ENCODE measurements at places on chromosomes 16 and 17.

DNA sequence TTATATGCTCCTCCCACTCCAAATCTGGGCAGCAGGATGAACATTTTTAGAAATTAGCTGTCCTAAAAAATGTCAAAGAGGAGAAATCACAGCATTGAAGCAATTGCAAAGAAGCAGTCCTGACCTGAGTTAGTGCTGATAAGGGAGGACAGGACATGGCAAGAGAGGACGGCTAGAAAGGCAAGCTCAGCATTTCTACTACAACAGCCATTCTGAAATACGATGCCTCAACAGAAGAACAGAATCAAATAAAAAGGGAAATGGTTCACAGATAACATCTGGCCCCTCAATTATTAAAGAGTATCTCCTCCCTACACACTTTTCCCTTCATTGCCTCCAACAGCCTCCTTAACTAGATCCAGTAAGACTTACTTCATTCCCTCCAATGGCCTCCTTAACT lies 18.3 kb downstream of the VPS53 start:
- no peak for DNase-seq

- no peak for DNase-seq
Measured at GRCh38 chr16:3281222-3281820, 2.0 kb upstream of the ZNF263 start.

DNA sequence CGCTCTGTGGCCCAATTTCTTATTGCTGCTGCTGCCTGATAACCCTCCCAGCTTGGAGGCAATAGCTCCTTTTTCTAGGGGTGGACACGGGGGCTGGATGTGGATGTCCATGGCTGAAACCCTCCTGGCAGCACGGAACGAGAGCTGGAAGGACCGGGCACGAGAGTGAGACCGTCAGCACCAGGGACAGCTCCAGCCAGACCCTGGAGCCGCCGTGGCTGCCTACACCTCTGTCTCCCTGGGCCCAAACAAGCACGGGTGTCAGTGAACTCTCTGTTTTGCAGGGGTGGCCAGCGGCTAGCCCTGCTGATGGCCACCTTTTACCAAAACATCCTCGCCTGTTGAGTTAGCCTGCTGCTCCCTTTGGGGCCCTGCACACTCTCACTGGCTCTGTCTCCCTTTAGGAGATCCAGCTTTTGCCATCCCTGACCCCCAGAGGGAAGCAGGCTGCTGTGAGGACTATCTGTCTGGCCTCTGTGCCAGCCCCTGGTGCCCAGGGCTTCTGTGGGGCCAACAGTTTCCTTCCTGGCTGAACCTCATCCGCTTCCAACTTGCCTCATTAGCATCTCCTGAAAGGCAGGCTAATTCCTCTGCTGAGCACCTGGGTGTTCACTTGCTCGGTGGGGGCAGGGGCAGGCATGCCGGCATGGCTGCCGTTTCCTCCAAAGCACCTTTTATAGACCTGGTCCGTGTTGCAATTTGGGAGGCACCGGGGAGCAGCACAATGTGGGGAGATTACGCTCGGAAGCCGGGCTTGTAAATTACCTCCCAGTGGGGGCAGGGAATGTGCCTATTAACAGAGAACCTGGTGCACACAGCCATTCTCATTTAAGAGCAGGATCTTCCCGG lies 118.1 kb downstream of the ENGASE start:
- DNase-seq = peak; percentile 7

DNA sequence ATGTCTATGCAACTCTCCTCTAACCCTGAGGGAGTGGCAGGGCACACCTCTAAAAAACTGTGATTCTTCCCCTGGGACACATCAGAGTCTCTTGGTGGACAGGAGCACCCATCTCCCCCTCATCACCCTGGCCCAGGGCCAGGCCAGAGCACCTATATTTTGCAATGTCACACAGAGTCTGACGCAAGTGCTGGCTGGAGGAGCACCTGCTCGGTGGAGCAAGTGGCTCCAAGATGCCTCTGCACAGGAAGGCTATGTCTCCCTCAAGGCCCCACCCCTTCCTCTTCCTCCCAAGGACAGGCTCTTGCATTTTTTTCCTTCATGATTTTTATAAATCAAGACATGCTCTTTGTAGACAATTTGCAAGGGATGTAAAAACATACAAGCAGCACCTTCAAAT lies 13.3 kb downstream of the SNN start:
- no peak for DNase-seq

DNA sequence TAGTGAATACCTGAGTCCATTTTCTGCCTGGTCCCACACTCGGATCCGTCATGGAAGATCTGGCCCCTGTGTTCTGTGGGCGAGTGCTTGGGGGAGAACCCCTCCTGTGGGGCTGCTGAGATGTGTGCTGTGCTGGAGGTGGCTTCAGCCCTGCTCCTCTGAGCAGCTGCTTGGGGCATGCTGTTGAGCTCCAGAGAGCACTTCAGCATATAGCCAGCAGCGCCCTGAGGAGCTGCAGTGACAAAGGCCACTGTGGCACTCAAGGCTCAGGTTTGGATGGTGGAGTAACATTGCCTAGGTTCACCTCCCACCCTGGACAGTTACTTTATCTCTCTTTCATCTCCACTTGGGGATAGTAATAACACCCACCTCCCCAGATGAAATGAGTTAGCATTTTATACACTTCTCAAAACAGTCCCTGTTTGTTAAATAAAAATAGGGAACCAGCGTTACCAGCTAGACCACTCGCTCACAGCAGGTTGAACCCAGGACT lies 75.3 kb downstream of the KSR1 start:
- DNase-seq = no peak

DNA sequence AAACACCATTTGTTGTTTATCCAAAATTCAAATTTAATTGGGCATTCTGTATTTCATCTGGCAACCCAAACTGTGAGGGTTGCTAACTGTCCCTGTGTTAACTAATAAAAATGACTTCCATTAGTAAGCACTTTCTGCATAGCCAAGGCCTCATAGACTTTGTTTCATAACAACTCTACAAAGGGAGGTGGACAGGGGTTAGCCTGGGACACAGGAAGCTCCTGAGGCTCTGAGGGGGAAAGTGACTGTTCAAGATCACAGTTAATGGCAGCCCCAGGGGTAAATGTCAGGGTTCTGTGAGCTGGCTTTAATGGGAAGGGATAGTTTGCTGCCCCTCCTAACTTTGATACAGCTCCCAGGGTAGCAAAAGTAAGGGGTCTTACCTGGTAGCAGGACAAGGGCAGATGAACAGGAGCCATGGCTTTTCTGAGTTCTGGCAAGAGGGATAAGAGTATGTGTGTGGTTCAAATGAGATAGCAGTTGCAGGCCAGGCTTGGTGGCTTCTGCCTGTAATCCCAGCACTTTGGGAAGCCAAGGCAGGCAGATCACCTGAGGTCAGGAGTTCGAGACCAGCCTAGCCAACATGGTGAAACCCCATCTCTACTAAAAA lies 2.2 kb downstream of the HEATR9 start:
- DNase-seq = no peak

- DNase-seq = no peak
Measured at GRCh38 chr17:66652840-66653507, 181.9 kb upstream of the CACNG5 start.

DNA sequence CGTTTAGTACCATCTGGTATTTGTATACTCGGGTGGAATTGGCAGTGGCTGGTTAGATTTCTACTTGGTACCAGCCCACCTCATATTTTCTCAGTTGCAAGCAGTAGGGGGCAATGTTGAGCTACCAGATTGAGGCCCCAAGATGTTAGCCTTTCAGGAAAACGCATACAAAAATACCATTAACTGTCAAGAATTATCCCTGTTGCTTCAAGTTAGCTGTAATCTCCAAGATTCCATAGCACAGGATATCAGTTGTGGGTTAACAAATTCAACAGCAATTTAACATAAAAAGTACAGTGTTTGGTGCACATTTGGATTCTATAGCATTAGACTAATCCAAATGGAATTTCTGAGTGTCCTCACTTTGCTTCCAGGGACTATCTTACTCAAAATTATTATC lies 188.2 kb downstream of the FTO start:
- peak; percentile 28 for DNase-seq

DNA sequence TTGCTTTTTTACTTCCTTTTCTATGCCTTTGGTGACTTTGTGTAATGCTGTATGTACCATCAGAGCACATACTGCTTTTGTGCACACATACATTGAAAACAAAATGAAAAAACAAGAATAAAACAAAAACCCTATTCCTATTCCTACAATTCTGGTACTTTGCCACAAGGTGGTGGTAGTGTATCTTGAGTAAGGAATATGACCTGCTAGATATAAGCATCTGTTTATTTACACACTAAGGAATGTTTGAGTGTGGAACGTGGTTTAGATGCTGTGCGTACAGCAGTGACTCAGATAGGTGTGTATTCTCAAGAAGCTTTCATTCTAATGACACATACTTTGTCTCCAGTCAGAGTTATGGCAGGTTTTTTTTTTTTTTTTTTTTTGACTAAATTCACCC lies 606.2 kb downstream of the WWOX start:
- DNase-seq = peak; percentile 56

All from CD4-positive, CD25-positive, alpha-beta regulatory T cell (primary cell).